ENCODE measurements at places on chromosomes 7 and 10.
A peak's percentile ranks its signal among the peaks of the same experiment; 100 is the strongest.

DNA sequence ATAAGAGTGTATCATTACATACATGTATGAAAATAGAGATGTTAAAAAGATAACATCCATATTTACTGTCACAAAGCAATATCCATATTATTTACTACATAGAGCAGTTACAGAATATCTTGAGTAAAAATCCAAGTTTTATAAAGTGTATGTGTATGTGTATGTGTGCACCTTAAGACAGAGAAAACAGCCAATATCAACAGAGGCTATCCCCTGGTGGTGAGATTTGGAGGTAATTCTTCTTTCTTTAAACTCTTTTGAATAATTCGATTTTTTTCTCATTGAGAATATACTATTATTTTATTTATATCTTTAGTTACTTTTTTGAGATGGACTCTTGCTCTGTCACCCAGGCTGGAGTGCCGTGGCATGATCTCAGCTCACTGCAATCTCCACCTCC, 18.4 kb downstream of the TRDMT1 start:
- no peak for DNase-seq

DNA sequence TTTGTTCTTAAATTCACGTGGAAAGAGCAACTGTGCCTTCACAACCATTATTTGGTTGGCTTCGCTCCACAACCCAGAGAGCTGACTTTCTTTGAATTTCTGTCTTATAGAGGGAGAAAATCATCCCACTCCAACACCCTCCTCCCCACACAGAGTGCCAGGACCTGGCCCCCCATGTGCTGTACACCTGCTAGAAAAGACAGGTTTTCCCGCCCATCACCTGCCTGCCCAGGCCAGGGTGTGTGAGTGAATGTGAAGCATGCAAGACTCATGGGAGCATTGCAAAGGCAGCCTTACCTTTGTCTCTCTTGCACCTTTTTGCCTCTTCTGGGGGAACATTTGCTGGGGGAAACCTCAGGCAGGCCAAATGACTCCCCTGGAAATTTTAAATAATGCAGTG, 319.0 kb downstream of the TNS3 start:
- DNase-seq = no peak

DNA sequence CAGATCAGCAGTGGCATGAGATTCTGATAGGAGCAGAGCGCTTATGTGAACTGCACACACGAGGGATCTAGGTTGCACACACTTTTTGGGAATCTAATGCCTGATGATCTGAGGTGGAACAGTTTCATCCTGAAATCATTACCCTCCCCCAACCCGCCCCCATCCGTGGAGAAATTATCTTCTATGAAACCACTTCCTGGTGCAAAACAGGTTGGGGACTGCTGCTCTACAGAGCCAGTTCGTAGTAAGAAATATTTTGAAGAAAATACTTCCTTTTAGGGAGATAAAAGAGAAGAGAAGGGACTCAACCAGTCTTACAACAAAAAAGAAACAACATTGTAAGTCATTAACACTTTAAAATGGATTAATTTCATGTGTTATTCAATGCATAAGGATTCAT, 1308.2 kb downstream of the GATA3 start:
- DNase-seq = no peak

- no peak for DNase-seq
These were observed 123.1 kb downstream of the DIP2C start for GRCh38 chr10:566241-566885.

DNA sequence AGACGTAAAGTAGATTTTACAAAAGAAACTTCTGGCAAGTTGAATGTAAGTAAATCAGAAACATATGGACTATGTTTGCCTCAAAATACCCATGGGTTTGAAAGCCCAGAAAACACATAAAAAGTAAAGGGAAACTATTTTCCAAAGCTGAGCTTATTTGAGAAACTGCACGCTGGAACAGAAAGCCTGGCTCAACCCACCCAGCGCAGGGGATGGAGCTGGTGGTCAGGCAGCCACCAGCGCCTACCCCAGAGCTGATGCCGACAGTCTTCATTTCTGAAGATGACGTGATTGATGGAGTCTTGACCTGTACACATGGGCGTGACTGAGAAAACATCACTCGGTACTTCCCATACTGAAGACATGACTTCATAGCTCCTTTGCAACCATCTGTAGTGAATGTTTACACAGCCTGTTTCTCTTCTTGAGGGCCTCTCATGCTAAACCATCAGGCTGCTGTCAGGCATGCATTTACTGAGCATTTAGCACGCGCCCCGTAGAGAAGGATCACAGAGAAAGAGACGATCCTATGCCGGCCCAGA, 232.6 kb upstream of the AUTS2 start:
- no peak for DNase-seq

- DNase-seq = no peak
These were observed 30.8 kb downstream of the UMAD1 start for GRCh38 chr7:7671361-7671760.

DNA sequence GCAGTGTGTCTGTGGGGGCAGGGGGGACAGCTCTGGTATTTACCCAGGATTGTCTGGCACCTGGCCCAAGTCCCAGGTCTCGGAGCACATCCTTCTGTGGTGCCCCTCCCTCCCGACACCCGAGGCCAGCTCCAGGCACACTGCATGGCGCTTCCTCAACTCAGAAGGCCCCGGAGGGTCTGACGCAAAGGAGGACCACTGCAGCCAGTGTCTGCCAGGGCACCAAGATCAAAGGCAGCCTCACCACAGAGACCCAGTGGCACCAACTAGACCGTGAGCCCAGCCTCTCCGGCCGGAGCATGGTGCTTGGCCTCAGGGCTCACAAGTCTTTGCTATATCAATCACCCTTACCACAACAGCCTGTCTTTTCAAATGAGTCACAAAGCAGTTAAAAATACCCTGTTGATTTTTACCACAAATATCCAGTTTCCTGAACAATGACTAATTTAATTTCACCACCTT, 99.3 kb upstream of the DDC start:
- DNase-seq = no peak

GRCh38 chr7:154736389-154736788, 266.5 kb downstream of the PAXIP1 start:
- no peak for DNase-seq

GRCh38 chr10:6045314-6045848, 16.8 kb downstream of the IL2RA start:
- no peak for DNase-seq

DNA sequence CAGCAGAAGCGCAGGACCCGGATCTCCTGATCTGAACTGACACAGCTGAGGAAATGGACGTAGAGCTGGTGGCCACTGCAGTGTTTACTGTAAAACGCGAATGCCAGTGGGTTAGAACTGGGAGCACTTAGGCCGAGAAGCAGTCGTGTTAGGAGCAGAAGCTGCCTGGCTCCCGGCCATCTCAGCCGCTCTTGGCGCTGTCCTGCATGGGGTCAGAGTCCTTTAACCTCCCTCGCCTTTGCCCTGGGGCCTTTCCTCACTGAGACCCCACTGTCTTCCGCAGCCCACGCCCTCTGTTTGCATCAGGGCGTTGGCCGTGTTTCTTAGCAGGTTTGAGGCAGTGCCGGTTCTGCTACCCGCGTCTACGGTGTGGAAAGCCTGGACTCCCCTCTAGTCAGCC, 24.6 kb downstream of the DYNC2I1 start:
- DNase-seq = no peak

GRCh38 chr10:89973326-89973725, 271.9 kb downstream of the KIF20B start:
- no peak for DNase-seq

DNA sequence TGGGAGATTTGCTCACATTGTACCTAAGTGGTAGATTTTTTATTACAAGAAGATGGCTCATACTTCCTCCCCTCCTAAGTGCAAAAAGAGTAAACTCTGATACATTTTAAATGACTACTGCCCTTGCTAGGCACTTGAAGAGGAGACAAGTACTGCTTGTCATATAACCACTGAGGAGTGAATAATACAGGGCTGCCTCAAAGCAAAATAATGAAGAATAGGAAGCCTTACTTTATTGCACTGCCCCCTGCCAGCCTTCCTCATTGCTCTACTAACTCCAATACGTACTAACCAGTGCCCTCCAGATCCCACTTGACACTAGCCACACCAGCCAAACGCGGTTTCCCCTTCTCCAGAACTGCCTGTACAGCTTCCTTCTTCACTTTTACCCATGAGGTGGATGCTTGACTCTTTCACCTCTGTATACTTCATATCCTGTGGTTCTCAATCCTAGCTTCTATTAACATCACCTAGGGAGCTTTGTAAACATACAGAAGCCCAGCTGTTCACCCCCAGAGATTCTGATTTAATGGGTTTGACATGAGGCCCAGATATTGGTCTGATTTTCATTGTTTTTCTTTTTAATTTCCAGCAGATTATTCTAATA, 11.7 kb upstream of the MTERF1 start:
- DNase-seq = no peak

GRCh38 chr10:79353726-79354125, 6.5 kb downstream of the PPIF start:
- no peak for DNase-seq

GRCh38 chr10:86287966-86288579, 78.5 kb downstream of the GRID1 start:
- no peak for DNase-seq

GRCh38 chr7:158321056-158321700, 266.4 kb downstream of the PTPRN2 start:
- no peak for DNase-seq

GRCh38 chr7:1695800-1696454, 25.9 kb downstream of the ELFN1 start:
- no peak for DNase-seq

GRCh38 chr7:13800694-13801448, 188.6 kb downstream of the ETV1 start:
- DNase-seq = no peak

DNA sequence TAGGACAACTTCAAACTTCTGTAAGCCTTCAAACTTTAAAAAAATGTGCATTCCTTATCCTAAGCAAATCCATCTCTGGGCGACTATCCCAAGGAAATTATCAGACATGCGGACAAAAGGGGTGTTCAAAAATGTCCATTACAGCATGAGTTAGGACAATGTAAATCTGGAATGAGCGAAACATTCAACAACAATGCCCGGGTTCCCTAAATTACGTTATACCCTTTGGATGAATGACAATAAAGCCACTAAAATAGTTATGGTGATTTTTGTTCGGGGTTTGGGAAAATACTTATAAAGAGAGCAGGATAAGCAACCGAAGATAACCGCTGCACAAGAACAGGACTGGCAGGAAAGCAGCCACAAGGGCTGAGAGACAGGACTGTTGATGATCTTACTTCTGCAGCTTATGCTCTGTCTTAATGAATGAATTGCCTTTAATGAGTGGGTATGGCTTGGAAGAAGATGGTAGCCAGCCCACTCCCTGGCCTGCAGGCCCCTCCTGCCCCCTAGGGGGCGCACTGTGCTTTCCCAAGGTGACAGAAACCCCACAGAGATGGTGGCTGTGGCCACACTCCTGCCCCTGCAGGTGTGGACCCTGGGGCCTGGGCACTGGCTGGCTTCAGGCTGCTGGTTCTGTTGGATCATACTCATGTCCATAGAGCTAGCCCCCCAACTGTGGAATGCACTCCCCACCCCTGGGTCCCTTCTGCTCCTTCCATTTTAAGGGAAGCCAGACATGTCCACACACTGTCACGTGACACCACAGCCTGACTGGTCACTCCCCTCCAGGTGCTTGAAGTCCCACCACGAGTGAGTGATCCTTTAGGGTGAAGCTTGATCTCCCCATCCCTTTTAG, 45.0 kb downstream of the ZCCHC24 start:
- DNase-seq = peak; percentile 56

DNA sequence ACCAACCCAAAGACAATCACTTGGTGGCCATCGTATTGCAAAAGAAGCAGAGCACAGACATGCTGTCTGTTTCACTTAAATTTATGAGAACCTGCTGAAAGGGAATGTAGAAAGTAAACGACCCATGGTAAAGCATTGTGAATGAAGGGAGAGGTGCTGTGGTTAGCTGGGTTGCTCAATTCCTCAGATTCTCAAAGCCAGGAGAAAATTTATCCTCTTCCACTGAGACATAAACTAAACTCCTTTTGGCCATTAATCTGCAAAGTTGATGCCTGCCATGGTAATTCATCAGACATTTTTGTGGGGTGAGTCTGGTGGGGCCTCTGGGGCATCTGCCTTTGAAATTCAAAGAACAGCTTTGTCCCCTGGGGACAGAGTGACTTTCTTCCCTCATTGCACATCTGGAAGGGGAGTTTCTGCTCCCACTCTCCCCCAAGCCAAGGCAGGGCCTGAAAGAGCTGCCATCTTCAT, 951.0 kb downstream of the LRMDA start:
- DNase-seq = no peak

GRCh38 chr7:5282543-5283316, at the start of gene SLC29A4:
Gene SLC29A4, plus strand, starts transcription at chr7:5282943. Its CDS starts 4,874 bp downstream, at chr7:5287817.
- peak; percentile 18 for DNase-seq

DNA sequence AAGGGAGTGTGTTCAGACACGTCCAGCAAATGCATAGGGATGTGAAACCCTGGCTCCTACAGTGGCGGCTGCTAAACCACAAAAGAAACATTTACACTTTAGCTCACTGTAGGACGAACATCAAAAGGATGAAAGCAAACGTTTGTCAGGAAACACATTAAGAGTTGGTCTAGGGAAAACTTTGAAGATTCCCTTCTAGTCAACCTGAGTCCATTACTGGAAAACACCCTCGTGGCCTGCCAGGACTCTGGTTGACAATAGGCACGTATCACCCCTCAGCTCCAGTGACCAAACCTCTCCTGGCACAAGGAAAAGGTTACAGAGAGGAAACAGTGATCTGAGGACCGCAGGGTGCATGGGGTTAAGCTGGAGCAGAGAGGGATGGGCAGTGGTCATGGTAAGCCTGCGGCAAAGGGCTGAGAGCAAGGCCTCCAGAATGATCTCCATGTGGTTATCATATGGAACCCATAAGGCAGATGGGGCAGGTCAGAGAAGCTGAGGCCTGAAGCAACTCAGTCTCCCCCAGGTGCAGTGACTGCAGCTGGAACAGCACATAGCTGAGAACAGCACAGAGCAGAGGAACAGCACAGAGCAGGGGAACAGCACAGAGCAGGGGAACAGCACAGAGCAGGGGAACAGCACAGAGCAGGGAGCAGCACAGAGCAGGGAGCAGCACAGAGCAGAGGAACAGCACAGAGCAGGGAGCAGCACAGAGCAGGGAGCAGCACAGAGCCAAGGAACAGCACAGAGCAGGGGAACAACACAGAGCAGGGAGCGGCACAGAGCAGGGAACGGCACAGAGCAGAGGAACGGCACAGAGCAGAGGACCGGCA, 49.9 kb downstream of the CHST15 start:
- no peak for DNase-seq

- DNase-seq = no peak
These were observed 212.5 kb upstream of the HDAC9 start for GRCh38 chr7:18283045-18283444.

DNA sequence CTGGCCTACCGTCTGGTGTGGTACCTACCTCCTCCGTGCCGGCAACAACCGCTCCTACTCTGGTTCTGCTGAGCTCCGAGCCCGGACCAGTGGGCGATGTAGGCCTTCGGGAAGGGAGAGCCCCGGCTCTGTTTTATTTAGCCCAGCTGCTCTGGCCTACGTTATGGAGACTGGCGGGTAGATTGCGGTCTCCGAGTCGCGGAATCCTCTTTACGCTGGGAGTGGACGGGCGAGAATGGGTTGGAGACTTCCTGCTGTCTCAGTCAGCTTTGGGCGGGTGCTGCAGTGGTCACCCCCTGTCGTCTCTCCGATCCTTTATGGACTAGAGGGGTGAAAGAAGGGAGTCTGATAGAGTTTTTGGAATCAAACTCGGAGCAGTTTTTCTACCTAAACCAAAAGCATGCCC, 406 bp downstream of the CBLL1 start:
- DNase-seq = no peak
